Fibroblast of skin of left biceps (primary cell): ENCODE measurements at places on chromosomes 1 and 21.

- DNase-seq, result no peak
Observed at GRCh38 chr1:240508201-240508600, 103.8 kb downstream of the GREM2 start.

GRCh38 chr1:16724718-16725438 is 15.4 kb upstream of the RNU1-4 start:
- DNase-seq, result no peak

- no peak for DNase-seq
Observed at GRCh38 chr1:235090406-235091069, 38.1 kb downstream of the TOMM20 start.

- DNase-seq, result no peak
Observed at GRCh38 chr1:199020904-199021303, 382.1 kb downstream of the PTPRC start.
